ENCODE measurements at places on chromosomes 5 and 9. TPM values are rescaled to one million over a fixed set of nuclear protein-coding genes. Genes with fewer than 3 reads are reported as not detected.

- no peak for DNase-seq
Observed at GRCh38 chr5:56449071-56449640, 216.0 kb upstream of the ANKRD55 start.

GRCh38 chr9:134657666-134658377 lies 16.2 kb downstream of the COL5A1 start:
- no peak for DNase-seq

DNA sequence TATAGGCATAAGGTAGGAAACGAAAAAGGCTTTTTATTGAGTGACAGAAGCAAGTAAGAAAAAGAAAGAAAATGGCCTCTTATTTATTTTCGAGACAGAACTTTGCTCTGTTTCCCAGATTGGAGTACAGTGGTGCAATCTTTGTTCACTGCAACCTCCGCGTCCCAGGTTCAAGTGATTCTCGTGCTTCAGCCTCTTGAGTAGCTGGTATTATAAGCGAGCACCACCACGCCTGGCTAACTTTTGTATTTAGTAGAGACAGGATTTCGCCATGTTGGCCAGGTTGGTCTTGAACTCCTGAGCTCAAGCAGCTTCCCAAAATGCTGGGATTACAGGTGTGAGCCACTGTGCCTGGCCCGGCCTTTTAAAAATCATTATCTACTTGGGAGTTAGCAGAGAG lies 70.7 kb downstream of the NSD1 start:
- no peak for DNase-seq

GRCh38 chr9:7783635-7784063 lies 15.9 kb downstream of the DMAC1 start:
- DNase-seq = no peak

DNA sequence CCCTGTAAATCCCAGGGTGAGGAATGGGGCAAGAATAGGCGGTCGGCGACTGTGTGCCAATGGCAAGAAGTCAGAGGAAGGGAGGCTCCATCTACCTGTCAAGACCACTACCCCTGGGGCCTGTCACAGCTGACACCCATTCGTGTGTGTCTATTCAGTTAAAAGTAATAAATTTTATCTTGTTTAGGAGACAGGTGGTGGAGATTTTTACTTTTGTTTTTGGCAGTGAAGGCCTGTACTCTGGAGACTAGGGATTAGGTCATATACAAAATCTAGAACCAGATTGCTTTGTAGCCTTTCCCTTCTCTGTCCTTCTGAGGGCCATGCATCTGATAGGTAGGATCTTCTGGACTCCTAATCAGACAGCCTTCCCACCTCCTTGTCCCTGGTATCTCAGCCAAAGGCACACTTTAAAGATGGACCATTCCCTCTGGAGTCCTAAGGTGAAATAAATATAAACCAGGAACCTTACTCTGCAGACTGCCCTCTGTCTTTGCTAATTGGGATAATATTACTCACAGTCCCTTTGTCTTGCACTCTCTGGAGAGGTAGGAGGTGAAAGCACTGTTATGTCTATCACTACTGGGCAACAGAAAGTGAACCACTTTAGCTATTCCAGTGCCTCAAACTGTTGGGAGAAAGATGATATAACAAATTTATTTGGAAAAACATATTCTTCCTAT lies 213.2 kb upstream of the ACTBL2 start:
- no peak for DNase-seq

- DNase-seq = no peak
Observed at GRCh38 chr9:113955076-113955752, 79.1 kb downstream of the ZNF618 start.

DNA sequence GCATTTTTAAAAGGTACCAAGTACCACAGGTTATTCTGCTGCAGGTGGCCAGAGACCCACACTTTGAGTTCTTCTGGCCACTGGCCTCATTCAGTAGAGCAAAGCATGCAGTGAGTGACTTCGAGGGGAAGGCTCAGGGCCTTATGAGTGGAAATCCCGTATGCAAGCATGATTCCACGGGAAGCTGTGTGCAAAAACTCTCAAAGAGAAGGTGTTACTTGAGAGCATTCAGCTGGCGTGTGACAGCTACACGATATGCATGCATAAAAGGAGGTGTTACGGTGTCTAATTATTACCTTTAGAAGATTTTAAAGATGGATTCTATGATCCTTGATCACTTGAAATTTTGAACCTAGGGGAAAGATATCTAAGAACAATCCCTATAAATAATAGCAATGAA lies 160.3 kb downstream of the ENC1 start:
- no peak for DNase-seq

DNA sequence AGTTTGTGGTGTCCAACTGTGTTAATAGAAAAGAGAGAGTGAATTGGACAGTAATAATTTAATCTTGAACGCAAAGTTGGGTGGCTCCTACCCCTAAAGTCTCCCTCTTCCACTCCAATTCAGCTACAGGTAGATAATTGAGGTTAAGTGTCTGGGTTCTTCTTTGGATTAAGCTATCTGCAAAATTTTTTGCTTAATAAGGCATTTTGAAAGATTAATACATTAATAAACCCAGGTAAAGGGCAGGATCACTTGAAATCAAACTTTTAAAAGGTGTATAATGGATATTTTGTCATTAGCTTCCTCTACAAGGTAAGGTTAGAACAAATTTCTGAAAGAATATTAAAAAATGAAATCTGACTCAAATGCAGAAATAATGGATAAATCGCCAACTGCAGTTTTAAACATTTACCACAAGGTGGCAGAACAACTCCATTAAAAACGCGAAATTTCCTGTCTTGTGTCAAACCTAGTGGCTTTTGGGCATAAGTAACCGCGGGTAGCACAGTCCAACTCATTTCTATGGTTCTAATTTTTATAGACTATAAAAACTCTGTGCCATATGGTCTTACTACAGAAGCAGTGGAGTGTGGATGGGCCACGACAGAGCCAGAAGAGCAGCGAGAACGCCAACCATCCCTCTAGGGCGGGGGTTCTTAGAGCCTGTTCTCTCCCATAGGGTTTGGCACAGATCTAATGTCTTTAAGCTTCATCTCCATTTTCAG lies 276.5 kb downstream of the ARHGEF28 start:
- peak; percentile 64 for DNase-seq

GRCh38 chr9:136913701-136914438 lies 27.6 kb downstream of the TRAF2 start:
- DNase-seq = no peak

DNA sequence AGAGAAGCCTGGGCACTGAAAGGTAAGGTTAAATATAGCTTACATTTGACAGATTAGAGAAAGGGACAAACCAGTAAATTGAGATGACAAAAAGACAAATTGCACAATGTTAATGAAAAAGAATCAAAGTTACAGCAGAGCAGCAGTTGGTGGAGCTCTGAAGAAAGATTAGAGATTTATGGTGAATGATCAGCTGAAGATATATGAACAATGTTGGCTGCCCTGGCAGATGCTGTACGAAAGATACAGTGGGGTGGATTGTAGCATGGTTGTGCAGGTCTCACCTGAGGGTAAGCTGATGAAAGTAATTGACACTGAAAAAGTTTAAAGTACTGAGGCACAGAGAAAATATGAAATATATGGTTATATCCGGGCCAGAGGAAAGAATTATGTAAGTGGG lies 492.1 kb downstream of the ARHGEF28 start:
- no peak for DNase-seq

GRCh38 chr5:136137497-136138220 lies 5.0 kb downstream of the SMAD5 start:
- no peak for DNase-seq

DNA sequence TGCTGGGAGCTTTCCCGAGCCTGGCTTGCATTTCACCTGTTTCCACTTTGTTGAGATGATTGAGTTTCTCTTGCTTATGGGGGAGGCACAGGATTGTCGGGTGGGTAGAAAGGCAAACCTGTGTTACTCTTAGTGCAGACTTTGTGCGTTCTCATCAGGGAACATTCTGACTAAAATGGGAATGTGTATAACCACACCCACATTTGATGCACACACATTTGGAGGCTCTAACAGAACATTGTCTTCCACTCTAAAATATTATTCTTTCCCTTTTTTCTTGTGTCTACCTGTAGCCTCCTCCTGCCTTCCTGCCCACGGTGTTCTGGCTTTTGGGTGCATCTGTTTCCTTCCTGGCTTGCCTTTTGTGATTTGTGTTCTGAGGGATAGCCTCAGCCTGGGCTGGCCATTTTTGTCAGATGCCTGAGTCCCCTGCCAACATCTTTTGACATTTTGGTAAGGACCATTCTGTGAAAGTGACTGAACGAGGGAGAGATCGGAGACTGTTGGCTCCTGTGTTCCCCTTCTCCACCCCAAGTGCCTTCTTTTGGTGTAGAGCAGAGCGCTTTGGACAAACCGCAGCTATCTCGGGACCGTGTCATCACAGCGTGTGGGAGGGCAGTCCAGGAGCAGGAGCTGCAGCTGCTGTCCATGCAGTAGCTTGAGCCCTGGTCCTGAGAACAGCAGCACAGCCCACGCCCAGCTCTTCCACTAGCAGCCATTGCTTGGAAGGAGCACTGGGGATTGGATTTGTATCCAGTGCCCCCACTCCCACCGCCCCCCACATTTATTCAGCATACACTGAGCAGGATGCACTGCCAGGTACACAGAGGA lies 101.4 kb downstream of the ARHGAP26 start:
- no peak for DNase-seq

DNA sequence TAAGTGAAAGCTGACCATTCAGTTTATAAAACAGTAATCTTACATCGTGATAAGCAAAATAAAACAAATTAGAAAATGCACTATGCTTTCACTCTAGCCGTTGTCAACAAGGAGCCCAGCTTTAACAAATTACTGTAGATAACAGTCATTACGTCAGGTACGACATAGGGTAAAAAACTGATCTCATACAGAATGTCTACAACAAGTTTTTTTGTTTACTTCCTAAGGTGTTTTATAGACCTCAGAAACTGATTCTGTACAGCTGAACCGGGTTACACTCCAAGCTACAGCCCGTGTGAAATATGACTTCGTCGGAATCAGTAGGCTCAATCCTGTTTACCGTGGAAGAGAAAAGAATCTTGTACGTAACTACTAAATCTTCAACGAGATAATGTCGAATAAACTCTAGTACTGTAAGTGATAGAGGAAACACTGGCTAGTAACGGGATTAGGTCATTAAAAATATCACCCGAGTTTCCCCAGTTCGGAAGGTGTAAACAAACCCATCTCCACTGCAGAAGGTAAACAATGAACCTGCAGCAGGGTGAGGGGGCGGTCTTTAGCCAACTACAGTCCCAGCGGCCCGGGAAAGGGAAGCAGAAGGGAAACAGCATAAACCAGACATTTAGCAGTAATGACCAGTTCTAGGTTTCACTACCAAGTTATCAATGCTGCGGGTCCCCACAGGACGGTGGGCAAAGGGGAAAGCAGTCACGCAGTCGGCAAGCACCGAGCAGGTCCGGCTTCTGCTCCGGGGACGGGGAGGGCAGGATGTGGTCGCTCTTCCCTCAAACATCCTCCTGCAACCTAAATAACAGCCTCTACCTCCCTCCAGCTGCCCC lies 1.1 kb downstream of the RICTOR start:
- peak; percentile 70 for DNase-seq

GRCh38 chr5:5104550-5104949 lies 35.6 kb upstream of the ADAMTS16 start:
- no peak for DNase-seq

GRCh38 chr5:21834863-21835262 lies 1018.3 kb downstream of the CDH12 start:
- DNase-seq = no peak

- no peak for DNase-seq
Observed at GRCh38 chr9:110364451-110364850, 26.8 kb upstream of the TXNDC8 start.

- no peak for DNase-seq
Observed at GRCh38 chr5:77146896-77147295, 59.8 kb upstream of the ZBED3 start.

GRCh38 chr5:64526734-64527439 lies 21.1 kb downstream of the RGS7BP start:
- no peak for DNase-seq

- no peak for DNase-seq
Observed at GRCh38 chr5:171898386-171898785, 108.1 kb downstream of the FBXW11 start.

DNA sequence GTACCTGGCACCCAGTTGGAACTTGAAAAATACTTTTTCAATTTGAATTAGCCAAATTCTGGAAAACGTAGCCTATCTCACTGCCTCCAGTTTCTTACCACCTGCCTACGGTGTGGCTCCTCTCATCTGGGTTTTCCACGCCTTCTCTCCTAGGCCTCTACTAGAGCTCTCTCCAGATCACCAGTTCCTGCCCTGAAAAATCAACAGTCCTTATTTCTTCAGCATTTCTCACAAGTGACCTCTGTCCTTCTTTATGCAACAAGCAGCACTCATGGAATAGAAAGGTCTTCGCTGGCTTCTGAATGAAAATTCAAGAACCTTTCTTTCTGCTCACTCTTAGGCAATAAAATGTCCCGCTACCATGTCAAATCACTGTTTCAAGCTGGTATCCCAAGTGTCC lies 64.8 kb downstream of the PIP5K1B start:
- no peak for DNase-seq

GRCh38 chr5:151068433-151069197 lies 12.2 kb downstream of the TNIP1 start:
- peak; percentile 43 for DNase-seq

IRGM gene
- polyA plus RNA-seq = 2.8 TPM

PHF24 gene
- not detected for polyA plus RNA-seq

ZNF300 gene
- polyA plus RNA-seq = 3.6 TPM

ADAMTS2 gene
- polyA plus RNA-seq = not detected

SELENOP gene
- polyA plus RNA-seq = not detected

PPP1R26 gene
- 1.1 TPM for polyA plus RNA-seq

PARP8 gene
- 36.2 TPM for polyA plus RNA-seq

INSL6 gene
- polyA plus RNA-seq = not detected

SEMA5A gene
- polyA plus RNA-seq = not detected

PCDHB11 gene
- not detected for polyA plus RNA-seq

PTPN3 gene
- not detected for polyA plus RNA-seq

TAF1L gene
- polyA plus RNA-seq = not detected

ZFP62 gene
- 19.9 TPM for polyA plus RNA-seq

Measured in B cell (primary cell).